ENCODE measurements at places on chromosomes 7 and 10.
A peak's percentile ranks its signal among the peaks of the same experiment; 100 is the strongest.

DNA sequence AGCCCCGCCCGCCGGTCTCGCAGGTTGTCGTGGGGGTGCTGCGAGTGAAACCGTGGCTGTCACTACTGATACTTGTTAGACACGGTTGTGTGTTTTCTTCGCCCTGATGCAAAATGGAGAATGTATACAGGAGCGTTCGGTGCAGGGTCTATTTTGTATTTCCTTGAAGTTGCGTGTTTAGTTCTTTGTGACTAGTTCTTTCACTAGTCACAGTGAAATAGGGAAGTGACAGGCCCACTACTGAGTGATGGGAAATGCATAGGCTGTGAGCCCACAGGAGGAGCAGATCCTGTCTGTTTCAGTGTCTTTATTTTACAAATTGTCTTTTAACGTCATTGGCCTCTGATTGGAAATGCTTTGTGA is 675 bp downstream of the ABRAXAS2 start:
- DNase-seq: no peak

DNA sequence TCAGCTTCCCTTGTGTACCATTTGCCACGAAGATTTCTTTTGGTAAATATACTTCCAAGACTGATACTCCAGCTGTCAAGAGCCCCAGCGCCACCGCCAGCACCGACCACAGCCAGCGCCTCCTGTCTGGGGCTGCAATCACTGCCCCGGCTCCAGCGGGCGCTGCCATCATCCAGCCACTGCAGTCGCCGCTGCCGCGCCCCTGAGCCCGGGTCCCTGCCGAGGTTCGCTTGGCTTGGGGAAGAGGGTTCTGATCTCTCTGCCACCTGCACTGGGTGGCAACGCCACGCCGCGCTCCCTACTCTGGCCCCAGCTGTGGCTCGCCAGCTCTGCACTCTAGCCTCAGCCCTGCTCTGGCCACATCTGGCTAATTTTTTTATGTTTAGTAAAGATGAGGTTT is 57.7 kb upstream of the ZNF138 start:
- no peak for DNase-seq

- no peak for DNase-seq
These were observed 34.5 kb upstream of the LYZL1 start for GRCh38 chr10:29254123-29255046.

DNA sequence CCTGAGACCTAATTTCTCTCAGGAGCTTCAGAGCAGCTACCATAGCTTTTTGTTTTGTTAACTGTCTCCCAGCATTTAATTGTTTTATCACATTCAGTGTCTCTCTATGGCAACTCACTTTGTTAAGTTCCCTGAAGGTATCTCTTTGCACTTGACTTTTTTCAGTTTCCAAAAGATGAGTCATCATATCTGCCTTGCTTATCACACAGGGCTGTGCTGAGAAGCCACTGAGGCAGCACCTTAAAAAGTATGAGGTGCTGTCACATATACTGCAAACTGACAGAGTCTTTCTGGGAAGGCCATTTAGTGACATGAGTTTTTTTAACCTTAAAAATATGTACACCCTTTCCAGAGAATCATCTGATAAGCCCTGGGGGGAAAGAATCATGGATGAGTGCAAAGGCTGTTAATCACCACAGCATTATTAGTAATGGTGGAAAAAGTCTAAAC is 56.8 kb downstream of the PPP1R3C start:
- DNase-seq: no peak

GRCh38 chr7:27581906-27582305 is 80.8 kb downstream of the HIBADH start:
- DNase-seq: no peak

GRCh38 chr7:41692251-41692650 is 10.6 kb downstream of the INHBA start:
- DNase-seq: no peak

DNA sequence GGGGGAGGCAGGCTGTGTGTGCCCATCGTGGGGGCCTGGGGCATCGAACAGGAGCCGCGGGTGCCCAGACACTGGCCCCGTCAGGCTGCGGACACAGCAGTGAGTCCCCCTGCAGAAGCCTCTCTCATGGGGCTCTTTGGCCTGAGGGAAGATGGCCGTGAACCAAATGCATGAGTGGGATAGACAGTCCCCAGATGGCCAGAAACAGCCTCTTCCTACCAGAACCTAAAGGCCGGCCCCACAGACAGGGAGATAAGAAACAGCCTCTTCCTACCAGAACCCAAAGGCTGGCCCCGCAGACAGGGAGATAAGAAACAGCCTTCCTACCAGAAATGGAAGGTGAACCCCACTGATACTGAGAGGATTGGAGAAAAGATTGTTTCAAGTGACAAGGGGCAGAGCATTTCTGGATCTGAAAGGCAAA is 16.6 kb downstream of the IDI2 start:
- no peak for DNase-seq

DNA sequence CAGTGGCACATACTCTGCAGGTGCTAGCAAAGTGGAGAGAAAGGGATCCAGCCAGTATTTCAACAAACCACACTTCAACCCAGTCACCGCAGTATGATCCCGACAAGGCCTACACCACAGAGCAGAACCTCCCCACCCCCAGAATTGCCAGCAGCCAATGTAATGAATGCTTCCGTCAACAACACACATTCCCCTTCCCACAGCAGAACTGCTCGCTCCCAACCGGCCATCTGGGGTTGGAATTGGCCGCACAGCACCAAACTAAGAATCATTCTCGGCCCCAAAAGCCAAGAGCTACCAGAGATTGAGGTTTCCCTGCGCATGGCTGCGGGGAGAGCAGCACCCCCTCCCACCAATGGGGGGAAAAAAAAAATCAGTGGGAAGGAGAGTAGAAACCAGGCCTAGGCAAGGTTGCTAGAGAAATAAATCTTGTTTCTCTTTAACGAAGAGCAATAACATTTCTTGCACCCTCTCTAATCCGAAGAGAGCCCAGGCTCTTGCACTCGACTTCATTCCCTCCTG is 1.1 kb downstream of the WASL start:
- DNase-seq: no peak

DNA sequence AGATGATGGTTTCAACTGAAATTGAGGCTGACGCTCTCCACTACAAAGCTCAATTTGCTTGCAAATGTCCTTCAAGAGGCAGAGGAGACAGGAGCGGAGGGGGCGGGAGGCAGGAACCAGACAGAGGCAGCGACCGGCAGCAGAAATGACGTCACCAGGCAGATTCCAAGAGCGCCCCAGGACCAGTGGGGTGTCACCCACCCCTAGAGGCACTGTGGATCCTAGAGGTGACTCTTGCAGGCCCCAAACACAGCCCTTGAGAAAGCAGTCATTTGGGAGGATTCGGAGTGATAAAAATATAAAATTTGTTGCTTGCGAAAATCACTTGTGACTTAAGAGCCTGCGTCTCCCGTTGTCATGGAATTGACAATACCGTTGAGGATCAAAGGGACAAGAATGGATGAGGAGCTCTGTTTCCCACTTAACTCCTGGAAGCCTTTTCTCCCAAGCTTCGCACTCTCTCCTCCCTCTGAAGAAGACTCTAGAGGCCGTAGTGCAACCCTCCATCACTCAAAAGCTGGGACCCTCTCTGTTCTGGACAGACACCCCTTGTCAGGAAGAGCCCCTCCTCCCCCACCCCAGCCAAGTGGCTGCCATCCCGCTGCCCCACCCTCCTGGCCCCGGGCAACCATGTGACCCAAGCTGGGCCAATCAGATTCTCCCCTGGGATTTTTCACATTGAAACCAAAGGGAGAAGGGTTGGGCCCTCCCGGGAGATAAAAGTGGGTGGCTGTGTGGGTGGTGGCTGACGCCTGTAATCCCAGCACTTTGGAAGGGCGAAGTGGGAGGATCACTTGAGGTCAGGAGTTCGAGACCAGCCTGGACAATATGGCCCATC is 16.3 kb upstream of the SLC29A4 start:
- DNase-seq: no peak

- DNase-seq: no peak
These were observed 57.7 kb upstream of the CDK14 start for GRCh38 chr7:90538405-90538804.

GRCh38 chr7:4282434-4283223 is 399.5 kb upstream of the FOXK1 start:
- DNase-seq: no peak

DNA sequence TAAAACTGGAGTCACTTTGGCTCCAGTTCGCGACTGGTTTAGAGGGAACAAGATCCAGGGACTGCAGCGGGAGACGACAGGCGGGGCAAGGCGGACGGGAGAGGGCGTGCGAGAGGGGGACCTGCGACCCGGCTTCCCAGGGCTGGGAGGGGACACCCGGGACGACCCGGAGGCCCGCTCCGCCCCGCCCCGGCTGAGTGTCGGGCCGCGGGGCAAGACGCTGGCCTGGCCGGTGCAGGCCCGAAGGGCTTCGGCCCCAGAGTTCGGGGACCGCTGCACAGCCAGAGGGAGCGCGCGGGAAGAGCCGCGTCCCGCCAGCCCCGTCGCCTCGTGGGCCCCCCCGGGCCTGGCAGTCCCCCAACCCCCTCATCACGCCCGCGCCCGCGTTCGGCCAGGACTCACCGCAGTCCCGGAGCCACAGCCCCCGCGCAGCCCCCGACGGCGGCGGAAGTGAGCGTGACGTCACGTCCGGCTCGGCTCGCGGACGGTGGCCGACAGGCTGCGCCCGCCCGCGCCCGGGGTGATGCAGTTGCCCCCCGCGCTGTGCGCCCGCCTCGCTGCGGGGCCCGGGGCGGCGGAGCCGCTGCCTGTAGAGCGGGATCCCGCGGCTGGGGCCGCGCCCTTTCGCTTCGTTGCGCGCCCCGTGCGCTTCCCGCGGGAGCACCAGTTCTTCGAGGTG is at the start of the genes TUBGCP2 and ZNF511:
TSS of gene TUBGCP2 (minus strand) at position 452 of the 679 bp plus-strand sequence. CDS start 5,931 bp downstream, outside the sequence.
TSS of gene ZNF511 (plus strand) at position 494 of the 679 bp plus-strand sequence. CDS start at position 524, 30 bp downstream.
- peak; percentile 83 for DNase-seq

DNA sequence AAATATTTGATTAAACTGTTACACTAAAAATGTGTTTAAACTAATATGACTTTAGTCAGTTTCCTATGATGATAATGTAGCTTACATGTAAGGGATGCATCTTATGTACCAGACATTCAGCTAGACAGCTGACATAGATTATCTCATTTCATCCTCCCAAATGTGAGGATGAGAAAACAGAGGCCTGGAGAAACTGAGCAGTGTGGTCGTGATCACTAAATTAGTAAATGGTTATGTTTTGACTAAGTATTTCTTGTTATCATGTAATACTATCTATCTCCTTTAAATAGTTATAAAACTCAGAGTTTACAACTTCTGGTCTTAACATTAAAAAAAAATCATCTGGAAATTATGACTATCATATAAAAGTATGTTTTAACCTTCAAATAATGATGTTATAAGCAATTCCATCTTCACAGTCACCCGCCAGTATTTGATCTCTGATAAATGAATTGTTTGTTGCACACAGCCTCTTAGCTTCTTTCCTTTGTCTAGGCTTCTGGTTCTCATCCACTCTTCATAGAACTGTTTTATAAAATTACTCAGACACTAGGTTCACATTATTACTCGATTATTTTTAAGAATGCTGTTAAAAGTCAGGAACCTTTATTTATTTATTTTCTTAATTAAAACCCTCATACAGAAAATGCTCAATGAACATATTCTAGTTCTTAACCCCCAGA is 33.6 kb upstream of the HDAC9 start:
- no peak for DNase-seq

- DNase-seq: no peak
These were observed 180.9 kb downstream of the SEMA3A start for GRCh38 chr7:84013616-84014240.

GRCh38 chr10:80529604-80530003 is 8.1 kb upstream of the SH2D4B start:
- peak; percentile 72 for DNase-seq

DNA sequence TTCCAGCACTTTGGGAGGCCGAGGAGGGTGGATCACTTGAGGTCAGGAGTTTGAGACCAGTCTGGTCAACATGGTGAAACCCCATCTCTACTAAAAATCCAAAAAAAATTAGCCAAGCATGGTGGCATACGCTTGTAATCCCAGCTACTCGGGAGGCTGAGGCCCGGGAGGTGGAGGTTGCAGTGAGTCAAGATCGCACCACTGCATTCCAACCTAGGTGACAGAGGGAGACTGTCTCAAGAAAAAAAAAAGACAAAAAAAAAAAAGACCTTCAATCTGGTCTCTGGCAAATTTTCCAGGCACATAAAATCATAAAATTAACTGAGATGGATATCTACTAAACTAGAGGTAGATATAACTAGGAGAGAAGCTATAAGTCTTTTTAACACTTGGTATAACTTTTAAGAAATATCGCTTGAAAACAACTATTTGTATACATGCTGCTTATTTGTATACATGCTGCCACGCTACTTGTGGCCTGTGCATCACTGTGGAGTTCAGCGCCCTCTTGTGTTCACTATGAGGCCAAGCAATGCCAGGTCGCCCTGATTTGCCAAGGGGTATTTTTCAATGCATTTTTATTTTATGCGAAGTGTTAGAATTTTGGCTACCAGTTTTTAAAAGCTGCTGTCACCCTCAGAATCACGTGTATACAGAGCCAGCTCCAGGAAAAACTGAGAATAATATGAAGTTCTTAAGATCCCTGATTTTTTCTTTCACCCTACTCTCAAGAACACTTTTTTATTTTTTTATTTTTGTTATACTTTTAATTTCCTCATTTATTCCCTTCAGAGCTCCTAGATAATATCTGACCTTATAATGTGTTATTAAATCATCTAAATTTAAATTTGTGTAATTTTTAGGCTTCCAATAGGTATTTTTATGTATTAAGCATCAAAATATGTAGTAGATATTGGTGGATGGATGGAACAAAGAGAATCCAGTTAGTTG is 26.7 kb downstream of the CYCS start:
- DNase-seq: no peak

GRCh38 chr10:80458638-80459037 is 4.5 kb downstream of the TSPAN14 start:
- no peak for DNase-seq

- no peak for DNase-seq
These were observed 12.3 kb upstream of the IKZF1 start for GRCh38 chr7:50292165-50292757.

DNA sequence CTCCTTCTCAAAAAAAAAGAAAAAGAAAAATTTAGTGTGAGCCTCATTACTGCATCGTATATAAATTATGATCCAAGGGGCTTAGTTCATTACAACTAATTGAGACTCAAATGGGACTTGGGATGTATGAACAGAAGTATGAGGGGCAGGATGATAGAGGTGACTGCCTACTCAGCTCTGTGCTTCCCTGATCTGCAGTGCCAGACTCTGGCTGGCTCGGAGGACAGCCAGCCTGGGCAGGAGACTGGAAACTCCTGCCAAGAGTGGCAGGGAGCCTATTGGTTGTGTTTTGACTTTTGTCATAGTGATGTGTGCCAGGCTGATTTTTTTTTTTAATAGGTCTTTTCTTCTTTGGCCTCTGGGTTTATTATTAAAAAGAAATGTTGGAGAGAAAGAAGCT is 73.8 kb upstream of the GTF2IRD1 start:
- DNase-seq: no peak

DNA sequence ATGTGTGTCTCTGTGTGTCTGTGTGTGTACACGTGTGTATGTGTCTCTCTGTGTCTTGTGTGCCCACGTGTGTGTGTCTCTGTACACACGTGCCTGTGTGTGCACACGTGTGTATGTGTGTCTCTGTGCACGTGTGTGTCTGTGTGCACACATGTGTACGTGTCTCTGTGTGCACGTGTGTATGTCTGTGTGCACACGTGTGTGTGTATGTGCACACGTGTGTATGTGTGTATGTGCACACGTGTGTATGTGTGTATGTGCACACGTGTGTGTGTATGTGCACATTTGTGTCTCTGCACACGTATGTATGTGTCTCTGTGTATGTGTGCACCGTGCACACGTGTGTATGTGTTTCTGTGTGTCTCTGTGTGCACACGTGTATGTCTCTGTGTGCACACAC is 248.7 kb upstream of the SHH start:
- no peak for DNase-seq

- DNase-seq: peak; percentile 30
These were observed 126.7 kb upstream of the PRSS58 start for GRCh38 chr7:142384493-142384922.

- no peak for DNase-seq
These were observed 14.6 kb downstream of the ITGB1 start for GRCh38 chr10:32943395-32943794.

- no peak for DNase-seq
These were observed 48.4 kb upstream of the CUL1 start for GRCh38 chr7:148650232-148650858.
